ENCODE measurements at places on chromosomes 7 and 10.

DNA sequence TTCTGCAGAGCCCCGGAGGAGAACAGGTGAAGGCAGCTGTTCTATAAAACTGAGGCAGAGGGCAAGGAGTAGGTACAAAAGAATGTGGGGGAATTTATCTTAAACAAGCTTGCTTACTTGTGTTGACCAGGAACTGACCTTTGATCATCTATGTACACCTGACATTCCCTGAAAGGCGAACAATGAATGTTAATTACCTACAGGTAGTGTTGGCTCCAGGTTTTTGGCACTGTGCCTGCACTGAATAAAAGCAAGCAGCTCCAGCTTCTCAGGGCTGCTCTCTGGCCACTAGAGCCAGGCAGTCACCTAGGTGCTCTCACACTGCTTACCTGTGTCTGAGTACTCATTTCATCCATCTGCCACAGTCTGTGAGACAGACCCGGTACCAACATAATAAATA lies 87.0 kb downstream of the RAPGEF5 start:
- DNase-seq: no peak

DNA sequence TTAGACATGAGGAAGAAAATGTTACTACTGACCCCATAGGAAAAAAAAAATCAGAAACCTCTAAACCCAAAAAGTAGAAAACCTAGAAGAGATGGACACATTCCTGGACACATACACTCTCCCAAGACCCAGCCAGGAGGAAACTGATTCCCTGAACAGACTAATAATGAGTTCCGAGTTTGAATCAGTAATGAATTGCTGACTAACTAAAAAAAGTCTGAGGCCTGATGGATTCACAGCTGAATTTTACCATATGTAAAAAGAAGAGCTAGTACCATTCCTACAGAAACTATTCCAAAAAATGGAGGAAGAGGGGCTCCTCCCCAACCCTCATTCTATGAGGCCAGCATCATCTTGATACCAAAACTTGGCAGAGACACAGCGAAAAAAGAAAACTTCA lies 75.8 kb downstream of the HBP1 start:
- no peak for DNase-seq

DNA sequence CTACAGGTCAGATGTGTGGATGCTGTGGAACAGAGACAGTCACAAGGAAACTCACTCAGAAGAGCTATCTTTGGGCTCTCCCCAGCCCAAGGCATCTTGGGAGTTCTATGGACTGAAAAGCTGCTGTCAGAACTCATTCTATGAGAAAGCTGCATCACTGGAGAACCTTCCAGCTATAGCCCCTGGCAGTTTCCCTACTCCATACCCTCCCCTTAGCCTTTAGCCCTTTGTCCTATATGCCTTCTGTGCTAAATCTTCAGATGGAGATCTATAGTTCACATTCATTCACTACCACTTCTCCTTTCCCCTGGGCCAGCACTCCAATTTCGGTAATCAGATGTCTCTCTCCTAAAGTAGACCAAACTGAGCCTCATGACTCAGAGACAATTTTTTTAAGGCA lies 6.9 kb downstream of the WNT8B start:
- no peak for DNase-seq

DNA sequence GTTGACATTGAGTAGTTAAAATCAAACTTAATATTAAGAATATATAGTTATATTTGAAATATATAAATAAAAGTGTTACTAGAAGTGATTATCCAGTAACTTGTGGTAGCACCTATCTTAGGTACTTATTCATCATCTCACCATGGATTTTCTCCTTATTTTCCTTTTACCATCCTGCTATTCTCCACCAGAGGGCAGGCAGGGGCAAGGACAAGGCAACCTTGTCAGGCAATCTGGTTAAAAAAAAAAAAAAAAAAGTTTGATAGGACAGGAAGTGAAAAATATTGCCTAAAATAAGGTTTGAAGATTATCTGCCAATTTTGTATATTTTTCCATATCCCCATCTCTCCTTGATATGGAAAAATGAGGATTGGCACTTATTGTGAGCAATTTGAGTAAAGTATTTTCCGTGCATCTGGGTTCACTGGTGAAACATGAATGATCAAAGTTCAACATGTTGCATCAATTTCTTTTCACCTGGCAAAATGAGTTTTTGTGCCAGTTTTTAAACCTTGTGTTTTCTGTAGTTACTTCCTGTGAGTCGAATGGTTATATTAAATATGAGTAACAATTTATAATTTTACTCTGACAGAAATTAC lies 256.7 kb downstream of the AGMO start:
- DNase-seq: peak; percentile 8

DNA sequence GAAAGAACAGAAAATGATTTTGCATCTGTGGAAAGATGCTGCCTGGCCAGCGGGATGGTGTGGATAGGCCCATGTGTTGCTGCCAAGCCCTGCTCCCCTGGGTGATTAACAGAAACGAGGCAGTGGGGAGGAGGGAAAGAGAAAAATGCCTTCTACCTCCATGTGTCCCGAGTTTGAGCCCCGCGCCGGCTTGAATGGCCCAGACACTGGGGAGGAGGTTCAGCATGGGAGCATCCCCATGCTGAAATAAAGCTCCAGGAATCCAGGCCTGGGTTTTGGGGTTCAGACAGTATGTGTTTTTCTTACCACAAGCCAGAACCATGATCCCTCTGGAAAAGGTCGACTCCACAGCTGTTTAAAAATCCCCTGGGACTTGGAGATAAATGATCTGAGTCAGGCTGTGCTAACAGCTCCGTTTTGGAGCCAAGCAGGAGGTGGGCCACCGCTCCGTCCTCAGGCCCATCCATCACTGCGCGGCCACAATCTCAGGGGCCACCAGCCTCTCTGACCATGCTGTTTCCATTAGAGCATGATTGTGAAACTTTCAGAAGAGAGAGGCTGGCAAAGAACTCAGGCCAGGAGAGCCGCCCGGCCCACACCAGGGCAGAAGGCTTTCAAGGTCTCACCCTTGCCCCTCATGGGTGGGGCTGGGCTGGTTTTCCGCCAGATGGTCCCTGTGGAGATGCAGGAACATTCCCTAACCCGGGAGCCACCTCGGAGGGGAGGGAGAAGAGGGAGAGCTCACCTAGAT lies 299.7 kb downstream of the ZEB1 start:
- no peak for DNase-seq

DNA sequence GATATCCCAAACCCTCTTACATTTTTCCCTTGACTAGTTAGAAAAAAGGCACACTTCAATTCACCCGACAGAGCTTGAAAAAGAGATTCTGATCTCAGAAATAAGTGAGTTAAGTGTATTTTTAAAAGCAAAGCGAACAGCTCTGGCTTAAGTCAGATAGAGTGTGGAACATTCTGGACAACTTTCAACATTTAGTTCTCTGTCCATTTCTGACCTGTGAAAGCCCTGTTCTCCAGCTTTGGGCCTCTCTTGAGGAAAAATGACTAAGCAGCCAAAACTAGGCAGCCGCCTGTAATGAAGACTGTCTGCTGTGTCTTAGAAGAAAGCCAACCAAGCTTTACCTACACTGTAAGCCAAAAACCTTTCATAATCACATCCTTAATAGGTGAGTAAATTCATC lies 50.5 kb downstream of the CDK6 start:
- no peak for DNase-seq

GRCh38 chr7:140719721-140720120 lies 23.2 kb downstream of the NDUFB2 start:
- no peak for DNase-seq

GRCh38 chr10:95208702-95209391 lies 14.8 kb downstream of the ACSM6 start:
- peak; percentile 10 for DNase-seq

GRCh38 chr10:48614481-48615390 lies 9.9 kb upstream of the ARHGAP22 start:
- no peak for DNase-seq

DNA sequence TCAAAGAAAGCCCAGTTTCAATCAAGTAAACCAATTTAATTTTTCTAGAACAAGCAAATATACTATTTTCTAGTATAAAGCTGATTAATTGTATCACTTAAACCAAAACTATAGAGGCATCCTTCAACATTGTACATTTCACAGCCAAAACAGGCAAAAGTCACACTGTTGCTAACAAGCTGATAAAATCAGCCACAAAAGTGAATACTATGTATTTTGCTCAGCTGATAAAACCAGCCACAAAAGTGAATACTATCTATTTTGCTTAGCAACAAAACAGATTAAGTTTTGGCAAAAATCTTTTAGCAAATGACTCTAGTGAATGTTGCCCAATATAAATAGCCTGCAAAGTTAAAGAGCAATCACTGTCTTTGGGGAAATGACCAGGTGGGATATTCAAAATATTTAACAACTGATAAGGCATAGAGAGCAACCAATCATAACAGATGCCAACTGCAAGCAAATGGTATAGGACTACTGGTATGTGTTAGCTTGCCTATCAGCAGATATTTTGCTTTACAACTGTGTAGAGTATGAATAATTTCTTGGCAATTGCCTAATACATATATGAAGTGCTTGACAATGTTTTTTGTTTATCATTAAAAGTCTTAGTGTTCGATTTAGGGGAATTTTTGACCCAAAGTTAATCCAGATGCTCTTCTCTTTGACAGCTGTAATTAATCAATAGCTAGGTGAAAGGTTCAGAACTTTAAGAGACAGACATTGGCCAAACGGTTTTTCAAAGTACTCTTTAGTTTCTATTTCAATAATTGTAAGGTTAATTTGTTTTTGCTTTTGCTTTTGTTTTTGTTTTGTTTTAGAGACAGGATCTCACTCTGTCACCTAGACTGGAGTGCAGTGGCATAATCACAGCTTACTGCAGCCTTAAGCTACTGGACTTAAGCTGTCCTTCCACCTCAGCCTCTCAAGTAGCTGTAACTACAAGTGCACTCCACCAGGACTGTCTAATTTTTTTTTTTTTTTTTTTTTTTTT lies 44.4 kb upstream of the SP4 start:
- DNase-seq: no peak

- DNase-seq: no peak
These were observed 286.6 kb downstream of the USP6NL start for GRCh38 chr10:11324761-11325321.

GRCh38 chr7:91811236-91811635 lies 69.3 kb downstream of the MTERF1 start:
- no peak for DNase-seq

DNA sequence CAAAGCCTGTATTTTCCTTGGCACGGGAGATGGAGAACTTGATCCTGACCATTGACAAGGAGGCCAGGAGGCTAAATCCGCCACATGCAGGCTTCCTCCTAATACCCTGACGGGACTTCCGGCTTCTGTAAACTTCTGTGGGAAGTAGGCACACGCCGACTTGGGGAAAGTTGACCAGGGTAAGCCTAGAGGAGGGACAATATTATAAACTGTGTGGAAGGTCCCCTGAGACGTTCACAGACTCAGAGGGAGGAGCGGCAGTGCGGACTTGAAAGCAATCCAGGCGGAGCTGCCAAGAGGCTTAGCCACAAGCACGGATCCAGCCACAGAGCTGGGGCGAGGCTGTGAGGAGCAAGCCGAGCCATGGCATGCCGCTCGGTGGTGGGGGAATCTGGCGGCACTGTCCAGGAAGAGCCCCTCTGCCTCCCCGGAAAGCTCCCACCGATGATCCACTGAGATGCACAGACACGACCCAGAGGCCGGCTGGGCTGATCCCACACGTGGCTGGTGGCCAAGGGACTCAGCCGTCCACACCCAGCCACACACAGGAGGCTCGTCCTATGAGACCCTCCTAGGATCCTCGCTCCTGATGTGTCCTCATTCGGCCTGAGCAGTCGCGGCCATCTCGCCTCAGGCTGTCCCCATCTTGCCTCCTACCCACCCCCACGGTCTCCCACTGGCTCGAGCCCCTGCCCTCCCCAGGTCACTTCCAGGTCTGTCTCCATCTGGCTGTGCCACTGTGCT lies 40.0 kb upstream of the INSIG1 start:
- DNase-seq: no peak

DNA sequence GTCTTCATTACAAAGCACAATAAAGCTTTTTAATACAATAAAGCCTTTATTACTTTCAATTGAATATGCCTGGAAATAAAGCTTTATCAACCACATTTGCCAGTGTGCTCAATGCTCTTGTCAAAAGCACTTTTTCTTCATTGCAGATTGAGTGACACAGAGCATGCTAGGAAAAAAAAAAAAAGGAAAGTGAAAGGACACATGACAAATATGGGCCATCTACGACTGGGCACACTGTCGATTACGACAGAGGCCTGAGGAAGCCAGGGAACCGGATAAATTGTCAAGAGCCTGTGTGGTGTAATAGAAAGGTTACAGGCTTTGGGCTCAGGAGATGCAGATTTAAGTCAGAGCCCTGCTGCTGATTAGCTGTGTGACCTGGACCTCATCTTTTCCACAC lies 84.8 kb upstream of the LRGUK start:
- no peak for DNase-seq

DNA sequence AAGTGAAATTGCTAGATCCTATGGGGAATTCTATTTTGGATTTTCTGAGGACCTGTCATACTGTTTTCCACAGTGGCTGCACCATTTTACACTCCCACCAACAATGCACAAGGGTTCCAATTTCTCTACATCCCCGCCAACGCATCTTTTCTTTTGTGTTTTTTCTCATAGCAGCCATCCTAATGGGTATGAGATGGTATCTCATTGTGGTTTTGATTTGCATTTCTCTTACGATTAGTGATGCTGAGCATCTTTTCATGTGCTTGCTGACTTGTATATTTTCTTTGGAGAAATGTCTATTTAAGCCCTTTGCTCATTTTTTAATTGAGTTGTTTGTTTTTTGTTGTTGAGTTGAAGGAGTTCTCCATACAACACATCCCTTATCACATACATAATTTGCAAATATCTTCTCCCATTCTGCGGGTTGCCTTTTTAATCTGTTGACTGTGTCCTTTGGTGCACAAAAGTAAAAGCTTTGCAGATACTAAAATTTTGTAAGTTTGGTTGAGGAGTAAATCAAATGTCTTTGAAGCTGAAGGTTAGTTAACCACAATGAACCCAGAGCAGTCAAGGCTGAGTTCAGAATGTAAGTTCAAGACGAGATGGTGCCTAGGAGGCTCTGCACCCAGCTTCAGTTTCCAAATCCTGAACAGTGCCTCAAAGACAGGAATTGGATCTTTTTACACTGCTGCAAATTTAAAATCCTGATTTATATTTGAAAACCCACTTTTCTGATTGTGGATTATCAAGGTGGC lies 195.4 kb downstream of the COBL start:
- no peak for DNase-seq

DNA sequence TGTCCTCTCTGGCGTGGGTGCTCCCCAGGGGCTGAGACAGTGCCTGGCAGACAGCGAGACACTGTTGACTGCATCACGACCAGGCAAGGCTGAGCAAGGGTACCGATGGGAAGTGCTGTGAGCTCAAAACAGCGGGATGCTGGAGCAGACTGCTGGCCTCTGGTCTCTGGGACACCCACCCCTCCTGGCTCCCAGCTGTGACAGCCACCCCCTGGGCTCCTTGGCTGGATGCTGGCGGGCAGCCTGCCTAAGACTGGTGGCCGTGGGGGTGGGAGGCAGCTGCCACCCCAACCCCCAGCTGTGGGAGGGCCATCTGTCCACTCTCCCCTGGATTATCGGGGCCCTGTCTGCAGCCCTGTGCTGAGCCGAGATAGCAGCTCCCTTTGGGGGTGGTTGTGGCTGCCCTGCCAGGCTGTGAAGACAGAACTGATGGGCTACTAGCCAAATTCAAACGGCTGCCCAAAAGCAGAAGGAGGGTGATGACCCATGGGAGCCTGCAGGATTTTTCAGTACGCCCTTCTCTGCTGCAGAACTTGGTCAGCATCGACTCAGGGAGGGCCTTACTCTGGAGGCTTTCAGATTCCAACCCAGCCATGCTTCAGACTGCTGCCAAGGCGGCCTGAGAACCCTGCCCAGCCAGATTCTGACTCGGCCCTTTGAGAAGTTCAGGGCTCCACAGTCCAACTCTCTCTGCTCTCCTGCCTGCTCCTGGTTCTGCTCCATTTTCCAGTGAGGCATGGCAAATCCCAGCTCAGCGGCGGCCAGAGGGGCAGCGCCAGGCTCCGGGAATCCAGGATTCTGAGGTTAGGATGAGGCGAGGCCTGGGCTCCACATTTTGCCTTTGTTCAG lies 125.3 kb downstream of the NEURL1 start:
- no peak for DNase-seq
